Ovary (tissue), 10 donors: ENCODE measurements at places on chromosomes 11 and 22. TPM values are rescaled to one million over a fixed set of nuclear protein-coding genes. Genes with fewer than 3 reads are reported as not detected.

OR5L1 gene
- not detected for total RNA-seq

- no peak for DNase-seq
- H3K4me1 ChIP-seq, result peaks cover 24% of the 10 kb centered on the region
- H3K4me3 ChIP-seq, result no peak overlapping the region
- no peaks in the 10 kb centered on the region for H3K36me3 ChIP-seq
Measured at GRCh38 chr11:65611758-65612603, 2.0 kb downstream of the MAP3K11 start.

GRCh38 chr11:121318848-121319834 lies 26.6 kb downstream of the SC5D start:
- H3K4me3 ChIP-seq, result no peak overlapping the region
- H3K27me3 ChIP-seq, result no peaks in the 10 kb centered on the region
- H3K27ac ChIP-seq, result no peak overlapping the region
- H3K4me1 ChIP-seq, result no peaks in the 10 kb centered on the region

NRIP3 gene
- total RNA-seq, result 1.2 TPM

SHANK3 gene
- 4.7 TPM for total RNA-seq

DNA sequence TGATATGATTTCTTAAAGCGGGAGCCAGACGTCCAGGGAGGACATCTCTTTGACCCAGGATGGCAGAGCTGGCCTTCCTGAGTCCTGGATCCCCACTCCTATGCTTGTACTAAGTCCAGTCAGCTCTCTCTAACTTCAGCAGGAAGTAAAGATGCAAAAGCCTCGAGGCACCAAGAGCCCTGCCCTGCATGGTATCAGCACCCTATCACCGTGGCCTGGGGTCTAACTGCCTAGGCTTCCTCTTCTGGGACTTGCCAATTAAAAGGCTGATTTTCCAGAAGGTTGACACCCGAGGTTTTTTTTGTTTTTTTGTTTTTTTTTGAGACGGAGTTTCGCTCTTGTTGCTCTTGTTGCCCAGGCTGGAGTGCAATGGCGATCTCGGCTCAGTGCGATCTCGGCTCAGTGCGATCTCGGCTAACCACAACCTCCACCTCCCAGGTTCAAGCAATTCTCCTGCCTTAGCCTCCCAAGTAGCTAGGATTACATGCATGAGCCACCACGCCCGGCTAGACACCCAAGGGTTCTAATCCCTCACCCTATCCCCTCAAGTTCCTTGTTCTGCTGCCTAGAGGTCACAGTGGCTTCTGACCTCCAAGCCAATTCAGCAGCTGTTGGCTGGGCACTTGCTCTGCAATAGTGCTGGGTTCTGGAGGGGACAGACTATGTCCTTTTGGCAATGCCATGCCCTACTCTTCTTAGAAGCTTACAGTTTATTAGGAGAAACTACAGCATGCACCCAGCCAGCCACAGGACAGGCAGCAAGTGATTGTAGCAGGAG lies 50.6 kb upstream of the FTH1 start:
- no peak overlapping the region for H3K4me3 ChIP-seq
- no peak overlapping the region for H3K27ac ChIP-seq
- no peaks in the 10 kb centered on the region for H3K27me3 ChIP-seq
- no peaks in the 10 kb centered on the region for H3K4me1 ChIP-seq

- H3K4me1 ChIP-seq, result peaks cover 29% of the 10 kb centered on the region
- peak; percentile 33 for DNase-seq
- no peaks in the 10 kb centered on the region for H3K36me3 ChIP-seq
Measured at GRCh38 chr22:49965091-49966040, 4.8 kb downstream of the PIM3 start.

DNA sequence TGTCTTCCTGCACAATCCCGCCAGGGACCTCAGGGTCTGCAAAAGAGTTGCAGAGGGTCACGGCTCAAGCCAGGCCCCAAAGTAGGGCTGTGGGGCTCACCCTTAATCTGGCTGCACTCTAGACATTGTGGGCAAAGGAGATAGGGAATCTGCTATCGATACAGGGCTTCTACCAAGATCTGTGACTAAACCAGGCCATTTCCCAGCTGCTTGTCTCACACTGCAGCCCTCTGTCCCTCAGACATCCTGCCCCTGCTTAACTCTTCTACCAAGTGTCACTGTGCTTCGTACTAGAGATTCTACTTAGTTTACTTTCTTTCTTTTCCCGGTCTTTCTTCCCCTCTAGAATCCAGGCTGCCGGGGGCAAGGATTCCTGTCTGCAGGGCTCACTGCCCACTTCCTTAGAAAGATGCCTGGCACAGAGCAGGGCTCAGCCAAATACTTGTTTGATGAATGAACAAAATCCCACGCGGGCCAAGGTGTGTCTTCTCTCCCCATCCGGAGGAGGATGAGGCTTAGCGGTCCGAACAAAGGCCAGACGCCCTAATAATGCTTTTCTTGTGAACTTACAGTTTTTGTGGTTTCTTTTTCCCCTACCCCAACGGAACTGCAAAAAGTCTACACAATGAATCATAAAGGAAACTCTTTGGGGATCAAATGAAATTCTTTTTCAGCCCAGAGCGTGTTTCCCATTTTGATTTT lies 61.3 kb upstream of the ANO1 start:
- H3K36me3 ChIP-seq, result no peaks in the 10 kb centered on the region
- H3K4me3 ChIP-seq, result no peak overlapping the region
- H3K27me3 ChIP-seq, result no peaks in the 10 kb centered on the region
- no peak overlapping the region for H3K27ac ChIP-seq
- no peak for DNase-seq

- peaks cover 1% of the 10 kb centered on the region for H3K4me1 ChIP-seq
- no peak overlapping the region for H3K4me3 ChIP-seq
Measured at GRCh38 chr11:129933891-129934290, 38.5 kb upstream of the NFRKB start.

DNA sequence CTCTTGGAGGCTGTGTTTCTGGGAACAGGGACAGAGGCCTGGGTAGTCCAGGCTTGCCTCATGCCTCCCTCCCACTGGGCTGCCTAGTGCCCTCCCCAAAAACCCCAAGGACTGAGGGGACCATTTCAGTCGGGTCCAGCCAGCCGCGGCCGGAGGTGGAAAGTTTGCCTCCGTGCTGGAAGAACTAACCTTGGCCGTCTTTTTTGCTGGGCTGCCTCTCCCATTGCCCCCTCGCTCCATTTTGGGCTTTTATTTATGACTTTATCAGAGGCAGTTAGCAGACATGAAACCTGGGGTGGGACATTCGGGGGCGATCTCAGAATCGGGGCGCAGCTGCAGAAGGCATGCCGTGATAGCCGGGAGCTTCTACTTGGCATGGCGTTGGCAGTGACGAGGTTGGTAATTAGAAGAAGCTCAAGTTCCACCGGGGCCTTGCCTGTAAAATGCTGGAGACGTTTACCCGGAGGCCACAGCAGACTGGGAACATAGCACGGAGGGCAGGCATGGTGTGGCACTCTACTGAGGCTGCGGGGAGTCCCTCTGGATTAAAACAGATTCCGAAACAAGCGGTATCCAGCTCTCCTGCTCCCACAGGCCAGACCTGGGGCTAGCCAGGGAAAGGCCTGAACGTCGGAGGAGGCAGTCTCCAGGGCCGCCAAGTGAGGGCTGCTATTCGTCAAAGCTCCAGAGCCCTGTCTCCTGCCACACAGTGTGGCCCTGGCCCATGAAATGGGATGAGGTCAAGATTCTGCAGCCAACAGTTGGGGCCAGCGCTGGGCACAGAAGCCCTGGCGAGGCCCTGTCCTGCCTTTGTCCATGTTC lies 76.4 kb upstream of the PPARA start:
- H3K27me3 ChIP-seq, result no peaks in the 10 kb centered on the region
- H3K4me3 ChIP-seq, result peak overlapping the region; percentile 78
- H3K27ac ChIP-seq, result peak overlapping the region; percentile 94
- no peaks in the 10 kb centered on the region for H3K36me3 ChIP-seq
- no peak for DNase-seq

CSNK1E gene
- 95.1 TPM for total RNA-seq

DNA sequence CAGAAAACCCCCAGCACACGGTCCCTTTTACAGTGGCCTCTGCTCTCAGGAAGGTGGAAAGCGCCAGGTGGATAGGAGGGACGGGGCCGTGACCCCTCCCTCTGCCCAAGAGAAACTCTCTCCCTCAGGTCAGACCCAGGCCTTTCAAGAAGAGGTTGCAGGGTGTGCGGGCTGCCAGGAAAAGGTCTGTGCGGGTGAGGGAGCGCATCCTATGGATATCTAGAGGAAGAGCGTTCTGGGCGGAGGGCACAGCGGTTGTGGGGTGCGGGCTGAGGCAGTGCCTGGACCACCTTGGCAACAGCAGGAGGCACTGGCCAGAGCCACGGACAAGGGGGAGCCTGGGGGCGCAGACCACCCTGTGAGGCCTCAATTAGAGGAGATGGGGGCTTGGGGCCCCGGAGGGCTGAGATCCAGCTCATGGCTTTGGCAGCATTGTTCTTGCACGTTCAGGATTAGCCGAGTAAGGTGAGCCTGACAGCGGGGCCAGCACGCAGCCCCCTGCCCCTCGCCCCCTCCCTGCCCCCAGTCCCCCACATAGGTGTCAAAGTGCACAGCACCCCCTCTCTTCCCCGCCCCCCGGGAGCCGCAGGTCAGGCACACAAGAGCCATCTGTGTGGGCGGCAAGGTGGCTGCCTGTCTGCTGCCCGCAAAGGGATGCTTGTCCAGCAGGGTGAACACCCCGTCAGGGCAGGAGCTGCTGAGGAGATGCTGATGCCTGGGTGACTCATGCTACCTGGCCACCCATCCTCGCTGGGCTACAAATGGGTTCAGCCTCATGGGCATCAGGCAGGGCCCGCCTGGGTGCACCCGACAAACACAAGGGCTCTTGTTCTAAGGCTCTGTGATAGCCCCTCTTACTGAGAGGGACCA lies 92.8 kb upstream of the KCNQ1OT1 start:
- H3K27me3 ChIP-seq, result no peaks in the 10 kb centered on the region
- no peaks in the 10 kb centered on the region for H3K4me1 ChIP-seq
- H3K27ac ChIP-seq, result no peak overlapping the region
- peak; percentile 15 for DNase-seq

GRCh38 chr22:44229331-44229730 lies 48.6 kb downstream of the PARVG start:
- DNase-seq, result no peak
- H3K27me3 ChIP-seq, result no peaks in the 10 kb centered on the region
- no peak overlapping the region for H3K27ac ChIP-seq
- H3K36me3 ChIP-seq, result no peaks in the 10 kb centered on the region

APOA4 gene
- total RNA-seq, result not detected

GLB1L3 gene
- total RNA-seq, result 0.12 TPM

H19 gene
- total RNA-seq, result 1,654 TPM
